ENCODE measurements at places on chromosomes 6 and 20. TPM values are rescaled to one million over a fixed set of nuclear protein-coding genes. Genes with fewer than 3 reads are reported as not detected.
A peak's percentile ranks its signal among the peaks of the same experiment; 100 is the strongest.

DNA sequence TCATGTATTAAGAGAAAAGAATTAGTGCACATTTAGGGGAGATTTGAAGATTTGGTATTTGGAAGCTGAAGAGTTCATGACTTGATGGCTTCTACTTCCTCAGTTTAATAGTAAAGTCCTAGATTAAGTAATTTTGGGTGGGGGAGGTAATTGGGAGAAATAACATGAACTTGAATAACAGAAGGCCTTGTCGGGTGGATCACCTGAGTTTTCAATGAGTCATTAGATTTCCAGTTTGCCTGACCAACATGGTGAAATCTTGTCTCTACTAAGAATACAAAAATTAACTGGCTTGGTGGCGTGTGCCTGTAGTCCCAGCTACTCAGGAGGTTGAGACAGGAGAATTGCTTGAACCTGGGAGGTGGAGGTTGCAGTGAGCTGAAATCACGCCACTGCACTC lies 181.0 kb downstream of the GJA1 start:
- no peak overlapping the region for H3K4me3 ChIP-seq
- H3K27me3 ChIP-seq, result no peaks in the 10 kb centered on the region

MYL9 gene
- total RNA-seq, result 10.7 TPM

TMEM74B gene
- total RNA-seq, result 1.1 TPM

SPATS1 gene
- total RNA-seq, result not detected

SNX9 gene
- 30.5 TPM for total RNA-seq

GRCh38 chr20:848193-848592 lies 14.7 kb downstream of the FAM110A start:
- peaks cover 68% of the 10 kb centered on the region for H3K4me1 ChIP-seq
- no peaks in the 10 kb centered on the region for H3K27me3 ChIP-seq
- no peaks in the 10 kb centered on the region for H3K36me3 ChIP-seq
- DNase-seq, result no peak
- no peak overlapping the region for H3K27ac ChIP-seq

GRCh38 chr6:104928141-104928540 lies 28.8 kb upstream of the LIN28B start:
- no peak for DNase-seq
- no peak overlapping the region for H3K4me3 ChIP-seq
- no peak overlapping the region for H3K27ac ChIP-seq
- no peaks in the 10 kb centered on the region for H3K36me3 ChIP-seq
- no peaks in the 10 kb centered on the region for H3K27me3 ChIP-seq

- H3K27me3 ChIP-seq, result no peaks in the 10 kb centered on the region
- H3K4me1 ChIP-seq, result no peaks in the 10 kb centered on the region
- no peaks in the 10 kb centered on the region for H3K36me3 ChIP-seq
- no peak overlapping the region for H3K4me3 ChIP-seq
Observed at GRCh38 chr6:159217595-159218275, 48.5 kb downstream of the FNDC1 start.

- no peak for DNase-seq
- no peaks in the 10 kb centered on the region for H3K27me3 ChIP-seq
Observed at GRCh38 chr6:79608334-79609224, 22.6 kb upstream of the SH3BGRL2 start.

GRCh38 chr6:138484018-138484731 lies 15.1 kb downstream of the NHSL1 start:
- H3K4me3 ChIP-seq, result no peak overlapping the region
- H3K27me3 ChIP-seq, result no peaks in the 10 kb centered on the region
- no peaks in the 10 kb centered on the region for H3K36me3 ChIP-seq
- H3K27ac ChIP-seq, result no peak overlapping the region
- H3K4me1 ChIP-seq, result no peaks in the 10 kb centered on the region
- DNase-seq, result no peak

KATNA1 gene
- total RNA-seq, result 16.4 TPM

GRCh38 chr20:31869942-31870725 lies at the start of the genes DUSP15 and TTLL9:
Gene DUSP15, minus strand, starts transcription at chr20:31870527. Its CDS starts 190 bp downstream, at chr20:31870337.
Gene TTLL9, plus strand, starts transcription at chr20:31870634. Its CDS starts 493 bp downstream, at chr20:31871127.
- H3K27me3 ChIP-seq, result peaks cover 8% of the 10 kb centered on the region
- H3K36me3 ChIP-seq, result no peaks in the 10 kb centered on the region
- H3K4me1 ChIP-seq, result peaks cover 5% of the 10 kb centered on the region
- DNase-seq, result no peak
- peak within 1 kb of the TSS; percentile 66 for H3K27ac ChIP-seq
- H3K4me3 ChIP-seq, result peak within 1 kb of the TSS; percentile 74

CLIC5 gene
- 1.1 TPM for total RNA-seq

TSPO2 gene
- not detected for total RNA-seq

TMEM244 gene
- total RNA-seq, result not detected

TENT5A gene
- 9.9 TPM for total RNA-seq

DNA sequence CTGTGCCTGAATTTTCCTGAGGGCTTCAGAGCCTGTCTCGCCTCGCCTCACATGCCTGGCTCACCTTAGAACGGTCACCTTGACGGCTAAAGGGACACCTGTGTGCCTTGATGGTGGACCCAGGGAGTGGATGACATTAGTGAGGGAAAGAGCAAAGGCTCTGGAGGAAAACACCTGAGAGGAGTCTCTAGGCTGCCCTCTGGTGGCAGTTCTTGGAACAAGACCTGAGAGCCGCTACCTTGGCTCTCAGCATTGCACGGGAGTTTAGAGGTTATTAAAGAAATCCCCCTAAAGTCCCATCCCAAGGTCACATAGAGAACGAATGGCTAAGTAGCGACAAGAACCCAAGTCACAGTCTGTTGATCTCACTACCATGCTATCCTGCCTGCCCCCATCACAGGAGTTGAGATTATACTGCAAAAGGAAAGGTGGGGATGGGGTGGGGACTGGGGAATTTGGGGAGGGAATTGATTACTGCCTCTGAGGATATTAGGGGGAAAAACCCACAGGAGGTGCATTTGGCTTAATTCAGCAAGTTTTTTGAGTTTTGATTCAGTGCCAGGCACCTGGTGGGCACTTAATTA lies 7.9 kb upstream of the CDSN start:
- H3K27ac ChIP-seq, result no peak overlapping the region
- H3K4me3 ChIP-seq, result no peak overlapping the region
- DNase-seq, result no peak
- H3K36me3 ChIP-seq, result no peaks in the 10 kb centered on the region
- H3K4me1 ChIP-seq, result peaks cover 4% of the 10 kb centered on the region

GRCh38 chr6:149084808-149085556 lies 232.5 kb upstream of the TAB2 start:
- H3K36me3 ChIP-seq, result no peaks in the 10 kb centered on the region
- no peak for DNase-seq
- no peak overlapping the region for H3K4me3 ChIP-seq
- no peak overlapping the region for H3K27ac ChIP-seq
- no peaks in the 10 kb centered on the region for H3K4me1 ChIP-seq

DNA sequence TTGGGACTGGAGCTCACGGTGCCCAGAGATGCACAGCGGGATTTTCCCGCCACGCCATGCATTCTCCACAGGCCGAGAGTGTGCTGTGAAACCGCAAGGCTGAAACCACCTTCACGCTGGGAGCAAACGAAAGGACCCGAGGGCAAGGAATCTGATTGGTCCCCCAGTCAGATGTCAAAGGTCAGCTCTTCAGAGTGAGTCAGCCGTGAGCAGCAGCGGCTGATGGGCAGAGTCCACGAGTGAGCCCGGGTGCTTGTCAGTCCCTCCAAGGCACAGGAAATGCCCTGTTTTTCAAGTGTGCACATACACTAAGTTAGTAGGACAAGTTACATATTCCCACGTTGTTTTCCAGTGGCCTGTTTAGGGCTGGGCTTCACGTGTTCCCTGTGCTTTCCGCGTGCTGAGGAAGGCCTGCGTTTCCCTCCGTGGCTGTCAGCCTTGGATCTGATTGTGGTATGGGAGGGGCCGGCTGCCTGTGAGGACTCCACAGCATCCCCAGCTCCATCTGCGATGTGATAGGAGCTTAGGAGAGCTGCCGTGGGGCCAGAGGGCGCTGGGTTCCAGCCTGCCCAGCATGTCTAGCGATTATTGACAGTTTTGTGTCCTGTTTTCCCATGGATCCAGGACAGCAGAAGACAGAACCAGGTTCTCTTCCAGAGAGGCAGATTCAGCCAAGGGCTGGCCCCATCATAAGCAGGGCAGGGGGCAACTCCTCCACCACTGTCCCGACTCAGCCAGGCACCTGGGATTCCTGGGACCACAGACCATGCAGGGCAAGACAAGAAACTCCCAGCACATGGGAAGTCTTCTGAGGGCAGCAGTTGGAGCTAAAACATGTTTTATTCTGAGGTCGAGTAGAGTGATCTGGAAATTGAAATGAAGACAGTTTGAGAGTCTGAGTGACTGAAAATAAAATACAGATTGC lies 38.2 kb upstream of the FRMD1 start:
- no peaks in the 10 kb centered on the region for H3K36me3 ChIP-seq
- H3K4me1 ChIP-seq, result no peaks in the 10 kb centered on the region
- DNase-seq, result no peak
- H3K27ac ChIP-seq, result no peak overlapping the region
- no peaks in the 10 kb centered on the region for H3K27me3 ChIP-seq

DNA sequence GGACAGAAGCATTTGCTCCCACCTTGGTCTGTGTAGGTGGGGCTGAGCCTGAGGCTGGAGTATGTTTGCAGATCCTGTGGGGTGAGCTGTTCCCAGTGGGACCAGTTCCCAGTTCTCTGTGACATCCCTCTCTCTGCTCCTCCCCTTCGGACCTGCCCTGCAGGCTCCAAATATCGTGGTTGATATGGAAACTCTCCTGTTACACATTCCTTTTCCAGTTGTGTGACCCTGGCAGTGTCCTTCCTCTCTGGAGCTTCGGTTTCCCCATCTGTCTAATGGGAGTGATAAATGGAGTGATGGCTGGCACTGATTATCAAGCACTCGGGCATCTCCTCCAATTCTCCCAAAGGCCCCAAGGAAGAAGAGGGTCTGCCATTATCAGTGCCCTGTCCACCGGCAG lies 15.7 kb upstream of the TGM2 start:
- no peak overlapping the region for H3K4me3 ChIP-seq
- no peak overlapping the region for H3K27ac ChIP-seq
- no peaks in the 10 kb centered on the region for H3K36me3 ChIP-seq
- H3K4me1 ChIP-seq, result no peaks in the 10 kb centered on the region

DNA sequence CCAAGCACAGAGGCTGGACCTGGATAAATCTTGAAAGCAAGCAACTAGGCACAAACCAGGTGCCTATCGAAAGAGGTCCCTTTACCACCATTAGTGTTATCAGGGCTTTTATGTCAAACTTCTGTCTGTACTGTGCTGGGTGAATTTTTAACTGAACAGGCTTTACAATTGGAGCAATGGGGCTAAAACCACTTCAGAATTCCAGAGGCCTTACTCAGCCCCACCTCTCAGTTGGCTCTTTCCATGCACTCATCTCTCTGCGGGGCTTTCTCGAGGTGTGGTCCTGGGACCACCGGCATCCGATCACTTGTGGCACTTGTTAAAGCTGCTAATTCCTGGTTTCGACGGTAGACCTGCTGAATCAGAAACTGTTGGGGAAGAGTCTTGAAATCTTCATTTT lies 232.5 kb downstream of the SOX4 start:
- DNase-seq, result no peak
- no peaks in the 10 kb centered on the region for H3K4me1 ChIP-seq
- no peak overlapping the region for H3K27ac ChIP-seq
- H3K36me3 ChIP-seq, result no peaks in the 10 kb centered on the region
- no peaks in the 10 kb centered on the region for H3K27me3 ChIP-seq
- H3K4me3 ChIP-seq, result no peak overlapping the region

GRCh38 chr6:20632696-20633095 lies 98.4 kb downstream of the CDKAL1 start:
- no peak overlapping the region for H3K4me3 ChIP-seq
- no peaks in the 10 kb centered on the region for H3K36me3 ChIP-seq
- no peaks in the 10 kb centered on the region for H3K27me3 ChIP-seq
- DNase-seq, result no peak
- H3K27ac ChIP-seq, result no peak overlapping the region

HNF4A gene
- total RNA-seq, result not detected

PRSS35 gene
- not detected for total RNA-seq

GRCh38 chr20:50575865-50576720 lies 65.9 kb downstream of the PTPN1 start:
- no peaks in the 10 kb centered on the region for H3K27me3 ChIP-seq
- H3K4me1 ChIP-seq, result peaks cover 54% of the 10 kb centered on the region
- no peak overlapping the region for H3K4me3 ChIP-seq
- DNase-seq, result no peak
- peak overlapping the region; percentile 1 for H3K27ac ChIP-seq

All from esophagus squamous epithelium (tissue), 5 donors.